ENCODE measurements at places on chromosomes 5 and 9. TPM values are rescaled to one million over a fixed set of nuclear protein-coding genes. Genes with fewer than 3 reads are reported as not detected.

CD274 gene
- total RNA-seq, result 0.21 TPM

DNA sequence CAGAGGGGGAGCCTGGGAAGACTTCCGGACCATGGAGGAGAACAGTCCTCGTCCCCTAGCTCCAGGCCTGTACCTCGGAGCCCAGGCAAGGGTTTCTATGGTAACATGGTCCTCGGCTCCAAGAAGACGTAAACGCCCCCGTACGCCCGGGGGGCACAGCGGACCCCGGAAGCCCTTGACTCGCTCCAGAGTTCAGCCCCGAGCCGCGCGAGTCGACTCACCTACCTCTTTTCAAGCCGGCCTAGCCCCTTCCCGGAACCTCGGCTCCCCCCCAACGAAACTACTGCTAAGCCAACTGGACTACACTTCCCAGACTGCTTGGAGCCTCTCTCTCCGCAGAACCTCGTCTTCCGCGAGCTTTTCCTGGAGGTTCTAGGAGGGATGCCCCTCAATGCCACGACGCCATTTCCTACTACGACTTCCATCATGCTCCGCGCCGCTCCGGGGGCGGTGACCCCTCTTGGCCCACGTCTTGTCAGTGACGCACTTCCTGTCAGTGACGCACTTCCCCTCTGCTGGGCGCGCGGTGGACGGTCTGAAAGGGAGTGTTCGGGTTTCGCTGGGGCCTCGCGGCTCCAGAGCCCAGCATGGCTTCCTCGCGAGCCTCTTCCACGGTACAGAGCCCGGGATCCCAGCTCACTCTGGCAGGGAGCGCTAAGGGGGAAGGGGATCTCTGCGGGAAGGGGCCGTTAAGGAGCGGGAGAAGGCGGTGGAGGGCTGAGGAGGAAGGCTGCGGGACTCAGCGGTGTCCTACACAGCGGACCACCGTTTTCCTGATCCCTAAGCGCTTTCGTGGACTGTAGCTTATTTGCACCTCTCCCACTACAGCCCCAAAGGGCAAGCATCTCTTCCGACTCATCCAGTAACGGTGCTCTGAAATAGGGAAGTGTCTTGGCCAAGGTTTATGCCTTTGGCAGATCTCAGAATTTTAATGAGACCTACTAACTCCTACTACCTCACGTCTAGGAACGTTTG is at the start of the genes CDC26 and PRPF4:
TSS of gene CDC26 (minus strand) at position 416 of the 975 bp plus-strand sequence. CDS start 3,065 bp downstream, outside the sequence.
TSS of gene PRPF4 (plus strand) at position 502 of the 975 bp plus-strand sequence. CDS start at position 588, 86 bp downstream.
- peak; percentile 97 for DNase-seq

- DNase-seq, result no peak
These were observed 53.7 kb upstream of the SMIM15 start for GRCh38 chr5:61215996-61216395.

PDZD2 gene
- total RNA-seq, result 7.5 TPM

SLCO4C1 gene
- total RNA-seq, result 6.2 TPM

DNA sequence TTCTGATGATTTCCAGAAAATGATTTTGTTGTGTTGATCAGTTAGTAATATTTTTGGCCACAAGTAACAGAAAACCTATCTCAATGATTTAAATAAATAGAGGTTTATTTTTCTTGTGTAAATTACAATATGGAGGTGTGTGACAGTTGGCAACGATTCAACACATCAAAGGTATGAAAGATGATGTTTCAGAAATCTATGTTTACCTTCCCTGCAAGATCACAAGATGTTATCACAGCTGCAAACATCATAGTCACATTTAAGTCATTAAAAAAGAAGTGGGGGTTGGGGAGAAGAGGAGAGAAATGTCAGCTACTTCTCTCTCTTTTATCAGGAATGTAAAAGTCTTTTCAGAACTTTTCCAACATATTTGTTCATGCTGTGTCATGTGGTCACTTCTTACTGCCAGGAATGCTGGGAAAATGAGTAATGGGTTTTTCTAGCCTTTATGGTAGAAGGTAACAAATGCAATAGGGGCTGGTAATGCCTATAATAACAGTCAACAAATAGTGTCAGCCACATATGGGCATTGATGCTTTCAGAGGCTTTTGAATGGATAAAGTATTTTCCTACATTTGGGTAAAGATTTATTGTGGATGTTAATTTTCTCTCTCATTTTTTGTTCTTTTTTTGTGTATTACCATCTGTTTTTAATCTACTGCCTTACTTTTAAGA is 742.7 kb downstream of the TLE1 start:
- DNase-seq, result no peak

DNA sequence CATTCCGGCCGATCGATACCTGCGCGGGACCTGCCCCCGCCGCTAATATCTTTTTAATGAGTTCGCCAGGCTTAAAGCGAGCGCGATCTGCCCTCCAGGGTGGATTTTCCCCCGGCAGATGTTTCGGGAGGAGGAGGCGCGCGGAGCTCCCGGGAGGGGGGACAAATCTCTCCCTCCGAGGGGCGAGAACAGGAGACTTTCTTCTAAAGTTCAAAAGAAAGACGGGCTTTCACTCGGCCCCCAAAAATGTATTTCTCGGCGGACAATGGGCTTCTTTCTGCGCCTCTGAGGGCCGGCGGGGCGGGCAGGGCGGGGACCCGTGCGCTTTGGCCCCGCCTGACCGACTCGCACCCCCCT is 4.1 kb upstream of the PRDM12 start:
- no peak for DNase-seq

DNA sequence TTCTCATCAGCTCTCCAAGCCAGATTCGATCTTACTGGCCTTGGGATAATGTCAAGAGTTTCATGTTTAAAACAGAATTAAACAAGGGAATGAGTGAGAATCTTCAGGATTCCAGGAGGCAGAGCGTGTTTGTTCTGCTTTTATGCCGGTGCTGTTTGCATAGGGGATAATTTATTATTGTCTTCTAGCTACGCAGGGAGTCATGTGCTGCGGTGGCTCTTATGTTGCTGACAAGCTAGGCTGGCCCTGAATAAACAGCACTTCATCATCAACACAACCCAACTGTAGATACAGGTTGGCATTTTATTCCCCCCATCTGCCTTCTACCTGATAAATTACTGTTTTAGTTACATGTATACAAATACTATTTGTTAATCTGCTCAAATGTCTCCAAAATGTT is 47.1 kb upstream of the PCA3 start:
- no peak for DNase-seq

GRCh38 chr9:136925414-136926153 is 19.0 kb downstream of the FBXW5 start:
- DNase-seq, result no peak

DNA sequence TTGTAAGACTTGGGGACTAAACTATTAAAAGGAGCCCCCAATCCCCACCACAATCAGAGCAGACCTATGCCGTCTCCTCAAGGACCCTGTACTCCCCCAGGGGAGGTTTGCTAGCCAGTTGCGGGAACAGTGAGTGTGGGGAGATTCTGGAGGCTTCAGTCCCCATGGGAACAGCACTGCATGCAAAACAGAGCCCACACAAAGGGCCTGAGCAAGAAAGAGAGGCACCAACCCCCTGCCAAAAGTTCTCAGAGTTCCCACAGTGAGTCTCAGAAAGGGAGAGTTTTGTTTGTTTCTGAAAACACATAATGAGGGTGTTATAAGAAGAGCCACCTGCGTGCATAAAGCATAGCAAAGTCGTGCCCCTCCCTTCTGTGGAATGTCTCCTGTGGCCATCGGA is 56.6 kb downstream of the CFAP90 start:
- DNase-seq, result no peak

DNA sequence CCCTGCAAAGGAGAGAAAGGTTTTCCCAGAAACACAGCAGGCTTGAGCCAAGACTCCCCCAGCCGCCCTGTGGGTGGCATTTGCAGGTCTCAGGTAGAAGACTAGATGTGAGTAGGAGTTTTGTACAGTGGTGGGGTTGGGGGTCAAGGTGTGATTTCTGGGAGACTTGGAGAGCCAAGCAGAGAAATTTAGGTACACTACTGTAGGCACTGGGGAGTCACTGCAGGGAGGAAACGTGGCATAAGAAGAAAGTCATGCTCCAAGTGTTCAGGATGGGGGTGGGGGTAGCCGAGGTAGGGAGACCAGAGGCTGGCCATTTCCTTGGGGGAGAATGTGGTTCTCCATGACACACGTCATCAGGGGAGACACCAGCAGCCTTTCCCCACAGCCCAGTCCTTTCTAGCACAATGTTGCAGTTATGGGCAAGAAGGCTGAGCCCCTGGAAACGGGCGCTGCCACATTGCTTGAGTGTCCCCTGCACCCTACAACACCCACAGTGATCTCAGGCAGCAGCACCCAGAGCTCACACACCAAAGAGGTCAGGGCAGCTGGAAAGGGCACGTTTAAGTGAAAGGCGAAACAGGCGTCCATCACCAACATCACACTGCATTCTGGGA is 210.5 kb downstream of the FSTL4 start:
- no peak for DNase-seq

SPOCK1 gene
- total RNA-seq, result 13.2 TPM

- DNase-seq, result no peak
These were observed 217.6 kb downstream of the NFIB start for GRCh38 chr9:14096258-14096922.

DNA sequence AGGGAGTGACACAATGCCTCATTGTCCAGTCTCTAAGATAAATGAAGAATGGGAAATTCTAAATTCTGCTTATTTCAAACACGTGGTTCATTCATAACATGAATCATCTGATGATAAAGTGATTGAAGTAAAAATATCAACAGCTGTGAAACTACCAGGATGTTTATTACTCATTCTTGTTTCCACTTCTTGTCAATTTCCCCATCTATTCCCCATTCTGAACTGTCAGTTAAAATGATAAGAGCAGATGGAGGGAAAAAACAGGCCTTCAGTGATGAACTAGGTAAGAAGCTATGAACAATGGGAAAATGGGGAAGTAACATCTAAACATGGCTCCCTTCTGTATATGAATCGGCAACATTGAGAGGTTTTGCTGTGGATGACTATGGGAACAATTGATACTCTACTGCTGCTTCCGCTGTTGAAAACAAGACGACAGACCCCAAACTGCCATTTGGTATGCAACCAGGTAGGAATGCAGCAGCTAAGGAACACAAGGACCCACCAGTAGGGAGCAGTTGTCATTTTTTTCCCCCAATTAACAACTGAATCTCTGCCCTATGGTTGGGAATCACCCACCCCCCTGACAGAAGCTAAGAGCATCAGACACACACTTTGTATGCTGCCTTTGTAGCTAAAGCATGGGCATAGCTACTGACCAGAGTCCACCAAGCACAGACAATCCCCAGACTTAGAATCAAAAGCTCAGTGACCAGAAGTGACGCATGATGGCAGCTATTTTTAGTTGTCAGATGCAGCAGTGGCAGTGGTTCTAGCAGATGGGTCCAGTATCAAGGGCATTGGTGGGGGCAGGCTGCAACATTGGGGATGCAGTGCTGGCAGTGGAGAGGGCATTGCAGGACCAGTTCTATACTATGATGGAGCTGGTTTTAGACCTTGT is 52.9 kb upstream of the ZNF366 start:
- no peak for DNase-seq

DNA sequence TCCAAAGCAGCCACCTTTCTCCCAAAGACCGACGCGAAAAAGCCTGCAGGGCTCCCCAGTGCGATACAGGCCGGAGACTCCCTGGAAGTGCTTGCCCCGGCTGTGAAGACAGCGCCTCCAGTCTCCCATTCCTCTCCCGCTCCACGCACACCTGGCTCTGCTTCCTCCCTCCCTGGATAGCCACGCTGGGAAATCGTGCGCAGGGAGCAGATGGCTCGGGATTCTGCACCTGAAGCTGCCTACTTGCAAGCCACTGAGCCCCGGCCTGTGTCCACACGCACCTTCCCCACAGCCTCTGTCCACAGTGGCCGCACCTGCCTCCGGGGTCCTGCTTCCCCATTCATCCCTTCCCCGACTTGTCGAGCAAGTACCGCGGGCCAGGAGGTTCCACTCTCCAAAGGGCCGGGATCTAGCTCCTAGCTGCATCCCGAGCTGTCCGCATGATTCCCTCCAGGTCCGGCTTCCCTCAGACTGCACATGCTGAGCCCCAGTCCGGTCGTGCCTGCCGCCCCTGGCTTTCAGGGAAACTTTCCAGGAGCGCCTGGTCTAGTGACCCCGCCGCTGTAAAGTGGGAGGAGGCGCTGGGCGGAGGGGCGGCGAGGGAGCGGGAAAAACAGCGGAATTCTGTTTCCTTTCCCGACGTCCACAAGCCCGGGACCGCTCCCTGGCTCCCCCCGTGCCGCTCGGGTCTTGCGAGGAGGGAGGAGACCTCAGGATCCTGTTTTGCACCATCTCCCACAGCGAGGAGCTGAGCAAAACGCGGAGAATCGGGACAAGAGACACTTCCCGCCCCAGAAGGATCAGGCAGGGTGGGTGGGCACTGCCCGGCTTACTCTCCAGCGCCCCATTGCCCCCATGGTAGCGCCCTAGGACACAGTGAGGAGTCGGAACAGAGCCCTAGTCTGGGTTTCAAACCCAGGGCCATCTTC is 2.0 kb downstream of the SEMA6A start:
- DNase-seq, result peak; percentile 41

ASS1 gene
- total RNA-seq, result 95.7 TPM

TMEM171 gene
- total RNA-seq, result 1.8 TPM
